ENCODE measurements at places on chromosomes 5 and 9.

DNA sequence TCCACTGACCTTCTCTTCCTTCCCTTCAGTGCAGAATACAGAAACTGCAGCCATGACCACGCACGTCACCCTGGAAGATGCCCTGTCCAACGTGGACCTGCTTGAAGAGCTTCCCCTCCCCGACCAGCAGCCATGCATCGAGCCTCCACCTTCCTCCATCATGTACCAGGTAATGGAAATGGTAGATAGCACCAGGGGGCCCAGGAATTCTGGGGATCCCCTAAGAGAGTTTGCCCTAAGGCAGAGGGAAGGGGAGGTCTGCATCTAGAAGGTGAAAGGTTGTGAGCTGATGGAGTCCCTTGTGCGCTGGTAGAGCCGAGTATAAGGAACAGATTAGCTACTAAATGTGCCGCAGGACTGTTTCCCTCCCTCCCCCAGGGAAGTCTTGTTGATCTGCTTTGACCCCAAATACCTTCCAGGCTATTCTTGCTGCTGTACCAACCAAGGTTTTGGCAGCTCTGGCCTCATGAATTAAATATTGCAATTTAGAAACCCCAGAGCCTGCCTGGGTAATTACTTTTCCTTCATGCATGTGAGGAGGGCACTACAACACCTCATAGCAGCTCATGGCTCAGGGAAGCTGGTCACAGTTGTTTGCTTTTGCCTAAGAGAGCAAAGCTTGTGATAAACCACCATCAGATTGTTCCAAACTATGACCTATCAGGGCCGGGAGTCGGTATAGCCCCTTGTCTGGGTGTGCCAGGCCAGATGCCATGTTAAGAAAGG is 19.6 kb downstream of the CYFIP2 start:
- DNase-seq = no peak

- peak; percentile 8 for DNase-seq
Observed at GRCh38 chr9:131018621-131019020, 9.6 kb downstream of the LAMC3 start.

DNA sequence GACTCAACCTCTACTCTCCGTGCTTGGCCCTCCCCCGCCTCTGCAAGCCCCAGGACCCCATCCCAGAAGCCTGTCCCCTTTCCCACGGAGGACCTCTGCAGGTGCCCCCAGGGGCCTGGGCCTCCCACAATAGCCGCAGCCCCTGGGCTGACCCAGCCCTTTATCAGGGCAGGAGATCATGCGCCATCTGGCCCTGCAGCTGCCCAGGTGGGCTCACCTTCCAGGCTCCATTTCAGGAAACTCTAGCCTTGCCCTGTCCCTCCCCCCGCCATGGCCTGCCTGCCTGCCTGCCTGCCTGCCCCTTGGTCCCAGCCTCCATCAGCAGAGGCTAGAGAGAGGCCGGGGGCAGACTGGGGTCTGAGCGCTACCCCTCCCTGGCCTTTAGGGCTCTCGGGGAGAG is 48.7 kb downstream of the ASS1 start:
- DNase-seq = no peak

- peak; percentile 15 for DNase-seq
Observed at GRCh38 chr5:125357660-125358059, 611.2 kb upstream of the ZNF608 start.

GRCh38 chr5:39661026-39661779 is 236.4 kb upstream of the DAB2 start:
- DNase-seq = peak; percentile 87

Data from PC-3 (cell line).